ENCODE measurements at places on chromosomes 12 and 14.

DNA sequence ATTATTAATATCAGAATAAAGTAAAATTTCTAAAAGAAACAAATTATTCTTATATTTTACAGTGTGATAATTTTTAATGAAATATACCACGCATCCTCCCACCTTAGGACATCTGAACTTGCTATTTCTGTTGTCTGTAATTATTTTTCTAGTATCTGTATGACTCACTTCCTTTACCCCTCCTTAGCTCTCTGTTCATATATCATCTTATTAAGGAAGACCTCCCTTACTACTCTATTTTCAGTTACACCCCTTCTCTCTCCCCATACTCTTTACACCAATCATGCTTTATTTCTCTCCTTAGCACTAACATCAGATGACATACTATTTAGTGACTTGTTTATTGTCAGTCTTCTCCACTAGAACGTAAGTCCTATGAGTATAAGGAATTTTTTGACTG lies 34.2 kb upstream of the C12orf50 start:
- DNase-seq = no peak

DNA sequence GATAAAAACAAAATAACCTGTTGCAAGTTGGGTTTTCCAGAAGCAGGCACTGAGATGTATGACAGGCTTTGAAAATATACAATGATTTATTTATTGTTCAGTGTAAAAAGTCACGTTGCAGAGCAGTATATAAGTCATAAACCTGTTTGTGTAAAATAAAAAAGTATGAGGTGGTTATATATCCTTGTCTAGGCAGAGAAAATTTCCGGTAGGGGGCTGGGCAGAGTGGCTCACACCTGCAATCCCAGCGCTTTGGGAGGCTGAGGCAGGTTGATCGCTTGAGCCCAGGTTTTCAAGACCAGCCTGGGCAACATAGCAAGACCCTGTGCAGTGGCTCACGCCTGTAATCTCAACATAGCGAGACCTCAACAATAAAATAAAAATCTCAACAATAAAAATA lies 16.2 kb upstream of the PPP1CC start:
- DNase-seq = no peak

GRCh38 chr12:91380631-91381030 lies 198.0 kb upstream of the DCN start:
- no peak for DNase-seq

GRCh38 chr12:72485017-72485701 lies 213.0 kb downstream of the TRHDE start:
- DNase-seq = no peak

DNA sequence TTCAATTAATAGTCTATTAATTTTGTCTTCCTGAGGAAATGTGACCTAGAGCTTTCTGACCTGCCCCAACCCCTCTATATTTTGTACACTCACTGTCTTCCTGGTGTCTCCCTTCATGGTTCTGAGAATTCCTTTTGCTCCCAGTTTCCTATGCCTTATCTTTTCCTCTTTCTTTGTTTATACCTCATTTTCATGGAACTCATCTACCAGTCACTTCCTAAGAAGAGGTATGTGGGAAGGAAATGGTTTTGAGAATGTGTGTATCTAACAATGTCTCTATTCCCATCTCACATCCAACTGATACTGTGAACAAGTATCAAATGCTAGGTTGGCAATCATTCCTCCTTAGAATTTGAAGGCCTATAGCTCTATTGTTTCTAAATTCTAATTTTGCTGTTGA lies 245.1 kb upstream of the EGLN3 start:
- no peak for DNase-seq

GRCh38 chr12:82089369-82090121 lies 268.6 kb downstream of the CCDC59 start:
- no peak for DNase-seq

- no peak for DNase-seq
These were observed 51.2 kb downstream of the NDUFA12 start for GRCh38 chr12:94952325-94952724.

DNA sequence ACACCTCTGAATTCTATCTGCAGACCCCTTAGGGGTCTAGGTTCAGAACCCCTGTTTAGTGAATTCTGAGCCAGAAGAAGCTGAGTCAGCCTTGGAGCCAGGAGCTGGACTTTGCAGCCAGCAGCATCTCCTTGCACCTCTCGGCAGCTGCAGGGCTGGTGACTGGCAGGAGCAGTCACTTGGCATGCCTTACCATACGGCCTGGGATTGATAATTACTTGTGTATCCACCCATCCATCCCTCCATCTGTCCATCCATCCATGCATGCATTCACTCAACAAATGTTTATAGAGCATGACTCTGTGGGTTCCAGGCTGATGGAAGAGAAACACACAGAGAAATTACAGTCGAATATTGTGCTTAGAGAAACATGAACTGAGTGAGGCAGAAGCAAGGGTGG lies 67.5 kb upstream of the PRIMA1 start:
- DNase-seq = no peak

DNA sequence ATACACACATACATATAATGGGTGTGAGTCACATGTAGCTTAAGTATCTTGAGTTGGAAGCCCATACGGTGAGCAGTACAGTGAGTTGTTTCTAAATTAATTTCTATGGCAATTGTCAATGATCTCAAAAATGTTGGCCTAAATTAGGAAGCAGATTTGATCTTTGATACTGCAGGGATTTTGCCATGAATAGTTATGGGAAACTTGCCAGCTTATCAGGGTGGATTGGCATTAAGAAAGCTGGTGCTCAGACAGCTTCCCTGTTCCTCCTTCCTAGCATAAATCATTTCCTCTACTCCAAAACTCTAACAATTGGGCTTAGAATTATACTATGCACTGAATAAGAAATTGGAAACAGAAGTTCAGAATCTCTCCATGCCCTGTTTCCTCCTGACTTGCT lies 150.9 kb upstream of the FRMD6 start:
- DNase-seq = no peak

DNA sequence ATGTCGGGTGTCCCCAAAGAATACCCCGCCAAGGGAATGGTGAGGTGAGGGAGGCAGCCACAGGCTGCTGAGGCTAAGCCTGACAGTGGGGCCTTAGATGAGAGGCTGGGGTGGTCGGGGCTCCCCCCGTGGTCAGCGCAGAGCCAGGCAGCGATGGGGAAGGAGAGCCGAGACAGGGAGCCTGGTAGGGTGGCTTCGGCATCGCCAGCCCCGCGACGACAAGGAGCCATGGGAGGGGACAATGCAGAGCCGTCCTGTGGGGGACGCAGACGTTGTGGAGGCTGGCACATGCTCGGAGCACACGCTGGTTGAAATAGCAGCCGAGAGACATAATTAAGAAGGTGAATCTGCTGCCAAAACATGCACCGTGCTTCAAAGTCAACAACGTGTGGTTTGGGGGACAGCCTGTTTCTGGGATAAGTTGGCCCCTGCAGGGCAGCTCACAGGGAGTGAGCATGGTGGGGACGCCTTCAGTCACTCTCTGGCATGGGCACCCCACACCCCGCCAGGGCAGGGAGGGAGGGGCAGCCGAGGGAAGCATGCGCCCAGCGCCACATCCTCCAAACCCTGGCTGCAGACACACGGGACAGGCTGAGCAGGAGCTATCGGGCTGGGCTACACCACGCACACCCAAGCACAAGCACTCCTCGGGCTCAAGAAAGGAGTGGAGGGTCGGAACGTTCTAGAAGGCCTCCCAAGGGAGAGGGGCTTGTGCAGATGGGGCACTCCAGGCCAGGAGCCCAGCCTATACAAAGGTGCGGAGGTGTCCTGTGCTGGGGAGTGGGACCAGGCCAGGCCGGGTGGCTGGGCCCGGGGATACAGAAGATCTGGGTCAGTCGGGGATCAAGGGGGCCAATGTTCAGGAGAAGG lies 66.6 kb upstream of the C14orf180 start:
- no peak for DNase-seq

DNA sequence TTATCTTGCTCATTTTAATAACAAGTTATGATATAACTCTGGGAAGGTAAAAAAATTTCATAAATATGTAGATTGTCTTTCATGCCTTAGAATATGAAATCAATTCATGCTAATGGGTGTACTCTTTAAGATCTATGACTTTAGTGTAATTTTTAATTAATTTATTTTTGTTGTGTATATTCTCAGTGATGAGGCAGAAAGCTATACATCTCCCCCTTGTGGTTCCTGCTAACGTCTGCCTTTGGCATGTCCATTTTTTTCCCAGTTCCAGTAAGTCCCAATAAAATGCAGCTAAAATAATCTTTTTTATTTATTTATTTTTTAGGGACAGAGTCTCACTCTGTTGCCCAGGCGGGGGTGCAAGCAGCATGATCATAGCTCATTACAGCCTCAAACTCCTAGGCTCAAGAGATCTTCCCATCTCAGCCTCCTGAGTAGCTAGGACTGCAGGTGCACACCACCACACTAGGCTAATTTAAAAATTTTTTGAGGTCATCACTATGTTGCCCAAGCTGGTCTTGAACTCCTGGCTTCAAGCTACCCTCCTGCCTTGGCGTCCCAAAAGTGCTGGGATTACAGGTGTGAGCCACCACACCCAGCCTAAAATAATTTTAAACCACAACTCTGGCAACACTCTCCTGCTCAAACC lies 3.3 kb upstream of the CHURC1 start:
- no peak for DNase-seq

- DNase-seq = no peak
These were observed 22.2 kb downstream of the PLBD1 start for GRCh38 chr12:14545144-14546124.

GRCh38 chr12:7269273-7269672 lies 34.6 kb upstream of the ACSM4 start:
- DNase-seq = no peak

- DNase-seq = no peak
These were observed 129.9 kb downstream of the GALC start for GRCh38 chr14:87863047-87863446.

DNA sequence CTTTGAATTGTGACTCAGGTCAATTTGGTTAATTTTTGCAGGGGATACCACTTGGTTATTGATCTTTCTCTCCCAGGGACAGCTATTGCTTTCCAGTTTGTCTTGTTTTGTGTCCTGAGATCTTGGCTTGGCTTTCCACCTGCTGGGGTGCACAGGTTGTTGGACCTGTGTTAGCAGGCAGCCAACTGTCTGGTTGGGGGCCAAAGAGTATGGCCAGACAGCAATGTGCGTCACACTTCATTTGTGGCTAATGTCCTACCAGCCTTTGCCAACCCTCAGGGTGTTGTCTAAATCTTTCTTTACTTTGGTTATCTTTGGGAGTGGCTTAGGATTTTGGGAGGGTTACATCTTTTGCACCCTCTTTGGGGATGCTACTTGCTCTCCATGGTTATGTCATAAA lies 494.9 kb upstream of the ATP2B1 start:
- no peak for DNase-seq

DNA sequence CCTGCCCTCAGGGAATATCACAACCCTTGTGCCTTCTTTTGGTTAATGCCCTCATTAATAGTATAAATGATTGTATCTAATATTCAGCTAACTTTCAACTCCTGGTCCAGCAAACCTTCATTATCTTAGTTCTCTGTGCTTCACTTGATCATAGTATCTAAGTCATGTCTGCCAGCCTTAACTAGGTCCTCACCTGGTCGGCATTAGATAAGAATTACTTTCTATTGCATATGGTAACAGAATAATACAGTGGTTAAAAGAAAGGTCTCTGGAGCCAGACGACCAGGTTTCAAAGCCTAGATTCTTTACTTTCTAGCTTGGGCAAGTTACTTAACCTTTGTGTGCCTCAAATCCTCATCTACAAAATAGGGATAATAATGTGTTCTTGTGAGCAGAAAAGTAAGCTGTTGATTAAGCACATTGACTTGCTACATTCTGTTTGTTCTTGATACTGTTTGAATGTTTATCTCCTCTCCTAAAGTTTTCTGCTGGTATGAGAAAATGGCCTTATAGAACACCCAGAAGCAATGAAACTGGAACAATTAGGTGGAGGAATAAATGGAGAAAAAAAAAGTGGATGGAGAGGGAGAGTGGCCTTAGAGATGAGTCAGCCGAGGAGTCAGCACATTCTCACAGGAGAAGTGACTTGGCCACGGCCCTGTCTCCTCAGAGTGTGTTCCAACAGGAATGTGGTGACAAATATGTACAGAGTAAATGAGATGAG lies 176.1 kb downstream of the SLC25A21 start:
- no peak for DNase-seq

DNA sequence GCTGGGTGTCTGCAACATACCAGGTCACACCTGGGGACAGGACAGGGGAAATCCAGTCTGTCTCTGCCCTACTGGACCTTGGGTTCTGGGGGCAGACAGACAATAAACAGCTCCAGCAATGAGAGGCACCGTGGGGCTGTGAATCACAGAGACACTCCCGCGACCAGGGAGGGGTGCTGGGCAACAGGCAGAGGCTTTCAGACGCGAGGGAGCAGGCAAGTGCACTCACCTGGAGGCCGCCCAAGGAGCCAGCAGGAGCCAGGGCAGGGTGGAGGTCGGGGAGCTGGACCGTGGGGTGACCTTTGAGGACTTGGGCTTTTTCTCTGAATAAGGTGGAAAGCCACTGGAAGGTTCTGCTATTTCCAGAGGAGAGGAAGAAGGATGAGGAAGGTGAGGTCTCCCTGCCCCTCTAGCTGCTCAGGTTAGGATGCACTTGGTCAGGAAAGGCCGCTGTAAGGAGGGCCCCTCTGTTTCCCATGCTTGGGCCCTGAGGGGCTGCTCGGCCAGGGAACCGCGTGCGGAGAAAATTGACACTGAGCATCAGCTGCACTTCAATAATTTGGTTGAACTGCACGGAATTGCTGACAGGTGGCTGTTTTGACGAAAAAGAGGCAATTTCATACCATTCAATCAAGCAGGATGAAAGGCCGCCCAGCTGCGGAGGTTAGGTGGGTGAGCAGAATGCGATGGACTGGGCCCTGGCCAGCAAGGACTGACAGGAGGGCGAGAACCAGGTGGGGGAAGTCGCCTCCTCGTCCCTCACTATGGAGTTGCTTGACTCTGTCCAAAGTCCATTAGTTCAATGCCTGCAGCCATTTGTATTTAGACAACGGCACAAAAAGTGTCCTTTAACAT lies 42.2 kb downstream of the JAG2 start:
- DNase-seq = no peak
